HFFc6 (cell line): ENCODE measurements at places on chromosomes 13 and 19.
A peak's percentile ranks its signal among the peaks of the same experiment; 100 is the strongest.

- DNase-seq: no peak
Measured at GRCh38 chr19:11539495-11540365, 1.1 kb downstream of the CNN1 start.

GRCh38 chr13:29101409-29101808, 281.3 kb downstream of the MTUS2 start:
- no peak for DNase-seq

DNA sequence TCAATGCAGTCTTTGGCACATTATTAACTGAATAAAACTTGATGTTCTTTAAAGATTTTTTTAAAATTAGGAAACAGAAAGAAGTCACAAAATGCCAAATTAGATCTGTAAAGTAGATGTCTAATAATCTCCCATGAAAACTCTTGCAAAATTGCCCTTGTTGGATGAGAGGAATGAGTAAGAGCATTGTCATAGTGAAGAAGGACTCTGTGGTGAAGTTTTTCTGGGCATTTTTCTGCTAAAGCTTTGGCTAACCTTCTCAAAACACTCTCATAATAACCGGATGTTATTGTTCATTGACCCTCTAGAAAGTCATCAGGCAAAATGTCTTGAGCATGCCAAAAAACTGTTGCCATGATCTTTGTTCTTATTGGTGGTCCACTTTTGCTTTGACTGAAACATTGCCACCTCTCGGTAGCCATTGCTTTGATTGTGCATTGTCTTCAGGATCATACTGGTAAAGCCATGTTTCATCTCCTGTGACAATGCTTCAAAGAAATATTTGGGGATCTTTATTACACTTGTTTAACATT, 549.3 kb downstream of the LIG4 start:
- no peak for DNase-seq

DNA sequence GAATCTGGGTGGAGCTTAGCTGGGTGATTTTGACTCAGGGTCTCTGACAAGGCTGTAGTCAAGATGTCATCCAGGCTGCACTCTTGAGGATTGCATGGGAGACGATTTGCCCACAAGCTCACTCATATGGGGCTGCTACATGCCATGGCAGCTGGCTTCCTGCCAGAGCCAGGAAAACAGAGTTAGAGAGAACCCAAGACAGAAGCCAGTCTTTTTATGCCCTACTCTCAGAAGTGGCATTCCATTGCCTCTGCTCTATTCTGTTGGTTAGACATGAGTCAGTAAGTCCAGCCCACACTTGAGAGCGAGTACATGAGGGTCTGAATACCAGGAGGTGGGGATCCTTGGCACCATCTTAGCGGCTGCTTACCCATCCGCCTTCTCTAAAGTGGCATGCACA, 9.5 kb downstream of the POLR1D start:
- DNase-seq: no peak

- DNase-seq: no peak
Measured at GRCh38 chr19:10421240-10422045, 1.1 kb downstream of the PDE4A start.

- no peak for DNase-seq
Measured at GRCh38 chr19:33290956-33291622, 11.2 kb downstream of the CEBPA start.

DNA sequence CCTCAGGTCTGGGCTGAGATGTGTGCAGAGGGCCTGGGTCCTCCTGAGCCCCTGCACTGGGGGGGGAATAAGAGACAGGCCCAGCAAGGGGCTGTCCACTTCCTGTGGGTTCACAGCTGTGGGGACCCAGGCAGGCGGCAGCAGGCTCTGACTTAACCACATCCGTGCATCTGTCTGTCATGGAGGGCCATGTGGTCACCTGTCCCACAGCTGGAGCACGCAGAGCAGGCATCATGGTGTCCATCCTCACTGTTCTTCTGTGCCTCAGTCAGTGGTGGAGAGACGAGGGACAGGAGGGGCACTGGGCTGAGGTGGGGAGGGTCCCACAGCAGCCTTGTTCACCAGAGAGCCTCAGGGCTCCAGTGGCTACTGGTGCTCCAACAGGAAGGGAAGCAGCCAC, 16.3 kb upstream of the KIR3DL3 start:
- DNase-seq: no peak

- no peak for DNase-seq
Measured at GRCh38 chr13:40664350-40665125, 1.9 kb downstream of the FOXO1 start.

DNA sequence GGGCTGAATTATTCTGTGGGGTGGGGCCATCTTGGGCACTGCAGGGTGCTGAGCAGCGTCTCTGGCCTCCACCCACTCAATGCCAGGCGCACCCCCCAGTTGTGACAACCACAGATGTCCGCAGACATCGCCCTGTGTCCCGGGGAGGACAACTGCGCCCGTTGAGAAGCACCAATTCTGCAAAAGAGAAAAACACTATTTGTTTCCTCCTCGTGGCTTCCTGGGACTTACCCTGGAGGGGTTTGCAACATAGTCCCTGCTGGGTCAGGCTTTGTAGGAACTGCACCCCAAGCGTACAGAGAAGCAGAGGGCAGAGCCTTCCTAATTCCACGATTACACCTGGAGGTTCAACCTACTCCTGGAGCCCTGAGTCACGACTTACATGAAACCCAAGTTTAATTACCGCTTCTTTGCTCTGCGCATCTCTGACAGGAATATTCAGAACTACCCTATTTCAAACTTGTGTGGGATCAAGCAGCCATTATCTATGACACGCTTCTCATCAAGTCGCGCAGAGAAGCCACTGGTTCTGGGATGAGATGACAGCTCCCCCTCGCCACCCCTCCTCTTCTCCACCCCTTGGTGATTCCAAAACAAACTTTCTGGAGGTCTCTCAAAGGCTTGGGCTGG, 11.1 kb upstream of the SLC39A3 start:
- no peak for DNase-seq

- no peak for DNase-seq
Measured at GRCh38 chr13:92829930-92830329, 396.7 kb upstream of the GPC6 start.

DNA sequence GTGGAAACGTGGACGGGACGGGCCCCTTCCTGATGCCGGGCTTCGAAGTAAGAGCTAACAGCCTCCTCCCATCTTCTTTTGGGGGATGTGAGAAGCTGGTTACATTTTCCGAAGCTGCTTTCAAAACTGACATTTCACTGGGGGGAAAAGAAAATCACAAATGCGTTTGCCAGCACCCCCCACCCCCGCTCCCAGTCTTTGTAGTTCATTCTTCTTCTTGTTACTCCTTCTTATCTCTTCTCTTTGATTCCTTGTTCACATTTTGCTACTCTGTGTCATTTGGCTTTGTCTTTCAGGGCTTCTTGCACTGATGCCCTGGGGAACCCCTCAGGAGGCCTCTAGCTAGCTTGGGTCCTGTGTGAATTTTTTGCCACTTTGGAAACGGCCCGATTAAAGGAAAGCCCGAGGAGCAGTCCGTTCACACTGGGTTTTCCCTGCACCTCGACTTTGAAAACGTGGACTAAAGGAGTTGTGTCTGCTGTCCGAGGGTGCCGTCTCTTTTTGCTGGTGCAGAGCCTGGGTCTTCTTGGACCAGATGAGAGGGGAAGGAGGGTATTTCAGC, 1.3 kb downstream of the CARM1 start:
- DNase-seq: no peak

GRCh38 chr13:36789061-36789460, 30.0 kb upstream of the RFXAP start:
- DNase-seq: no peak

DNA sequence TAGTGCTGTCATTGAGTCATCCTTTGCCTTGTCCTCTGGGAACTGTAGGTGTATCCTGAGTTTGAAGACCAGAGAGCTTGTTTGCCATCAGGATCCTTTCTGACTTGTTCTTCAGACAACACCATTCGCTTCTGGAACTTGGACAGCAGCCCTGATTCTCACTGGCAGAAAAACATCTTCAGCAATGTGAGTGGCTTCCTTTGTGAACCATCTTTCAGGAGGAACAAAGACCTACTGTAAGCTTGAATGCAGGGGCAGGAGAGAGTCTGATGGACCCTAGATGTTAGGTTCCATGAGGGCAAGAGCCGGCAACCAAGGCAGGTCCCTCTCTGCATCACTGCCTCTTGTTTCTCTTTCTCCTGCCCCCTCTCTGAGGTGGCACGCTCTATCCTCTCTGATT, 26.7 kb downstream of the WDR62 start:
- no peak for DNase-seq

GRCh38 chr19:28351761-28352160, 861.2 kb downstream of the UQCRFS1 start:
- DNase-seq: no peak

DNA sequence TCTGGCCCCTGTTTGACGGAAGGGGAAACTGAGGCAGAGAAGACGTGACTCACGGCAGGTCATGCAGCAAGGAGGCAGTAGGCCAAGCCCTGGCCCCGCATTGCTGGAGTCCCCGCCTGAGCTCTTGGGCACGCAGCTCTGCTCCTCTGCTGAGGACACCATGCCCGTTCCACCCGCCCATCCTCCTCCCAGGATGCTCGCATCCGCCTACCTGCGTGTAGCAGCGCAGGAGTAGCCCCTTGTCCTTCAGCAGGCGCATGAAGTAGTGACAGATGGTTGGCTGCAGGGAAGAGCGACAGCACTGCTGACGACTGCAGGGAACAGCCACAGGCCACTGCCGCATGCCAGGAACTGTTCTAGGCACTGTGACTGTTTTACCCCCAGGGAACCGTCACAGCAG, 10.5 kb downstream of the SIRT2 start:
- no peak for DNase-seq

- peak; percentile 63 for DNase-seq
Measured at GRCh38 chr19:56333506-56333905, 18.9 kb upstream of the ZSCAN5A start.
